Fibroblast of skin of scalp (primary cell): ENCODE measurements at places on chromosomes 3 and 15.

DNA sequence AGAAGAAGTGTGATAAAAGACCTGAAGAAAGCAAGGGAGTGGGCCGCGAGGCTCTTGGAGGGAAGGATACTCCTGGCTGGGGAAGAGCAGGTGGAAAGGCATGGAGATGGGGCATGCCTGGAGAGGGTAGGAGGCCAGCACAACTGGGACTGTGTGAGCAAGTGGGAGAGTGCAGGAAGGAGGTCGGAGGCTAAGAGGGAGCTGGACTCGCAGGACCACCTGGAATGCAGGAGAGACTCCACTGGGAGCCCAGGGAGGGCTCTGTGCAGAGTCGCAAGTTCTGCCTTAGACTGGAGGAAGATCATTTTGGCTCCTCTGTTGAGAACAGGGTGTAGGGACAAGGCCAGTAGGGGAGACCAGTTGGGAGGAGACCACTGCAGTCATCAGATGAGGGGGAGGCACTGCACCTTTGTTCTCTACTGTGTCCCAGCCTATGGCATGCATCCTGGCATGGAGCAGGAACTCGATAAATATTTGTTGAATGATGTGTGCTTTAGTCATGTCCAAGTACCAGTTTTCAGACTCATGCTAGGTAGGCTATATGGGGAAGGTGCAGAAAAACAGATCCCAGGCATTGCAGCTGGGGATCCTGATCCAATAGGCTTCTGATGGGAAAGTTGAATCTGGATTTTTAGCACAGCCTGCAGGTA is 13.7 kb downstream of the FAM107A start:
- DNase-seq = no peak

- DNase-seq = peak; percentile 26
Observed at GRCh38 chr3:58659051-58659675, 7.4 kb downstream of the FAM3D start.

- peak; percentile 80 for DNase-seq
Observed at GRCh38 chr3:129560269-129560787, 17.4 kb downstream of the H1-8 start.

DNA sequence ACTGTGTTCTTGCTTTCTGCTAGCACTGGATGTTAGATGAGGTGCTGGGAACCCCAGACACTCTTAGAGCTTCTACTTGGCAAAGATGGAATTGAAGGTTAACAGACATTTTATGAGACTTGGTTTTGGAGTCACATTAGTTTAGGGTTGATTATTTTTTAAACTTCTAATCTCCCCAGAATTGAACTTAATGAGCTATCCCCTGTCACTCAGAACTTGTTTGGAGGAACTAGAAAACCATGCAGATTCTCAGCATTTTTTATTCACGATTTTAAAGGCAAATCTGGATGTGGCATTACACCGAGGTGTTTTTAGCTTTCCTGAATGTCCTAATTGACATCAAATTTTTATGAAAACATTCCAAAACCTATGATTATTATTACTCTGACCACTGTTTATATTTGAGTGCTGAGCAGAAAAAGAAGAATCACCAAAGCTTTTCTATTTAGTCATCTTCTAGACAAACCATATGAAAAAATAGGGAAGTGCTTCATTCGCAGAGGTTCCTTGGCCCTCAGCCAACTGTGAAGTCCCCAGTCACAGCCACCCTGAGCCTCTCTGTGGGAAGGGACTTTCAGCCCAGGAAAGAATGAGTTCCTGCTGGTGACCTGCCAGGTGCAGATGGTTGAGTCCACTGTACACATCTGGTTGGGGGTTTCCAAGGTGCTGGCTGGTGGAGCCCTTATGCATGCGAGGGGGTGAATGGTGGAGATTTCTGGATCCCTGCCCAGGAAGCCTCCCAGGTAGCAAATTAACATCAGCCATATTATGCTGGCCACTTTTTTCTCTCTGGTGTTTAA is 196.0 kb upstream of the TOPAZ1 start:
- peak; percentile 44 for DNase-seq

GRCh38 chr3:122004991-122005565 is 17.0 kb downstream of the ILDR1 start:
- no peak for DNase-seq

GRCh38 chr3:56042326-56042951 is 425.8 kb downstream of the ERC2 start:
- peak; percentile 66 for DNase-seq

GRCh38 chr3:49397470-49397869 is 14.3 kb downstream of the RHOA start:
- DNase-seq = peak; percentile 32

DNA sequence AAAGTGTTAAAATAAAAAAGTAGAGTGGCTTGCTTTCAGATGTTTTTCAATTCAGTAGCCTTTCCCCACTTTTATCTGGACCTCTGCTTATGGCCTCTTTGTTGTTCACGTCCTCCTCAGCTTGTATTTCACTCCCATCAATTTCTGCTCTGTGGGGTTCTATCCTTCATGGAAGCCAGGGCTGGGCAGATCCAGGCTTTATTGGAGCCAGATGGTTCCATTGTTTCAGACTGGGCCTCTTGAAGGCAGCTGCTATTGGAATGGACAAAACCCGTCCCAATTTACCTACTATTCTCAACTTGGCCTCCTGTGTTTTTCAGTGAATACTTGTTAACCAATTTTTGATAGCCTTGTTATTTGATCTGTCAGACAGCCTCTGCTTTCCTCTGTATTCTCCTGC is 10.9 kb upstream of the AADACL2 start:
- no peak for DNase-seq

- peak; percentile 42 for DNase-seq
Observed at GRCh38 chr3:38084334-38085310, 45.6 kb downstream of the DLEC1 start.

- DNase-seq = no peak
Observed at GRCh38 chr3:128178782-128179483, 25.7 kb downstream of the EEFSEC start.

DNA sequence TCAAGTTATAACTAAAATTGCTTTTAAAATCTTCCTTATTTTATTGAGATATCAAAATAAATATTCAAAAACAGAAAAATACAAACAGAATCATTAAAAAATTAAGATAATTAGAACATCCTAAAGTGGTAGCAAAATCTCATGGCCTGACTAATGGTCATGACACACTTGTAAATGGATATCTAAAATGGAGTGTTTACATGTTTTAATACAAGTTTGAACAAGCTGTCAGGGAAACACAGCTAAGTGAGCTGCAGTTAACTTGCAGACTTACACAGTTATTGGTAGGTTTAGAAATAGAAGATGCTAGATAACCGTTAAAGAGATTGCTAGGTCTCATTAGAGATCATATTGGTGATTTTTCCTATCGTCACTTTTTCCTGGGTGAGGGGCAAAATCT is 242.3 kb downstream of the LPP start:
- no peak for DNase-seq

DNA sequence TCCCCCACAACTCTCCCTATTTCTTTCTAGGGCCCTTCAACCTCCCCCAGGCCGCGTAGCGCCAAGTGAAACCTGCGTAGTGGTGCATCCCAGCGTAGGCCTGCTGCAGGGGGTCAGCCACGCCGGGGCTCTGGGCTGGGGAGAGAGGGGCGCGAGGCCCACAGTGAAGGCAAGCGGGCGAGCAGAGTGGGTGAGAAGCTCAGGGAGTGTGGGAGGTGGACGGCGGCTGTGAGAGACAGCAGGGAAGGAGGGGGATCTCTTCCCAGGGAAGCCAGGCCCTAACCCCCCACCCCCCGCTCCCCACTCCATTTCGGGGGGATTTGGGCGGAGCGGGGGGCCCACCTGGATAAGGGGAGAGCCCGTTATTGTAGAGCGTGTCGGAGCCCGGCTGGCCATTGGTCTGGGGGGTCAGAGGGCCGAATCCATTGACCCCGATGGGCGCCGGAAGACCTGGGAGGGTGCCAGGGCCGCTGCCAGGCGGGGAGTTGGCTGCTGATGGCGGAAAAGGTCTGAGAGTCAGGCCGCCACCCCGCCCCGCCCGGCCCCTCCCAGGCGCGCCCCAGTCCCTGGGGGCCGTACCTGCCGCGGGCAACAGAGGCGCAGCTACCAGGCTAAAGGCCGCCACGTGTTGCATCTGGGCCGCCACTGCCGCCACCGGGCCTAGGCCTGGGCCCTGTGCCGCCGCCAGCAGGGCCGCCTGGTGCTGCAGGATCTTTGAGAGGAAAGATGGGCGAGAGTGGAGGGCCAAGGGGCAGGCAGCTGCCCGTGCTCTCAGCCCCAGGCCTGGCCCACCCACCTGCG is 16.6 kb upstream of the PARP6 start:
- no peak for DNase-seq

DNA sequence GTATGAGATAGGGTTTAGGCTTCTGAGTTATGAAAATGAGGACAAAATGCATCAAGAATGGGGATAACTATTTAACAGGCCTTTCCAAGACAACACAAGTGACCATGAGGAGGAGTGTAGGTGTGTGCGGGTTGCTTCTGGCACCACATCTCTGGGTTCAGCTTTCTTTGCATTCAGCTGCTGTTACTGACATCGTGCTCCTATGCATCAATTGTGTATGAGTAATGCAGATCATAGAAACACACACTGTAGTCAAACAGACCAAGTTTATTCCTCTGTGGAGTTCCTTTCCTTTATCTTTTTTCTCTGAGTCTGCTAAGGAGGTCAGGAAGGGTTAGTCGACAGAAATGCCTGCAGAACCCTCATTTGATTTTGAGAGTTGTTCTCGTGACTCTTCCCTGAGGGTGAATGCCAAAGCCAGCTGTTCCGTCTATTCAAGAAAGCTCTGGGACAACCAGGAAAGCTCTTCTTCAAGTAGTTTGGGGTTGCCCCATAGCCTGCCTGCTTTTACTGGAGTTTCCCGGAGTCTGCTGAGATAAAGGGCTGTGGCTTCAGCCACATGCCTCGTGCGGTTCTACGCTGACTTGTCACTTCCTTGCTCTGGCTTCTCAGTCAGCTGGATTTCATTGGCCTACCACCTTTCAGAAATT is 136.7 kb upstream of the TLE3 start:
- peak; percentile 84 for DNase-seq

DNA sequence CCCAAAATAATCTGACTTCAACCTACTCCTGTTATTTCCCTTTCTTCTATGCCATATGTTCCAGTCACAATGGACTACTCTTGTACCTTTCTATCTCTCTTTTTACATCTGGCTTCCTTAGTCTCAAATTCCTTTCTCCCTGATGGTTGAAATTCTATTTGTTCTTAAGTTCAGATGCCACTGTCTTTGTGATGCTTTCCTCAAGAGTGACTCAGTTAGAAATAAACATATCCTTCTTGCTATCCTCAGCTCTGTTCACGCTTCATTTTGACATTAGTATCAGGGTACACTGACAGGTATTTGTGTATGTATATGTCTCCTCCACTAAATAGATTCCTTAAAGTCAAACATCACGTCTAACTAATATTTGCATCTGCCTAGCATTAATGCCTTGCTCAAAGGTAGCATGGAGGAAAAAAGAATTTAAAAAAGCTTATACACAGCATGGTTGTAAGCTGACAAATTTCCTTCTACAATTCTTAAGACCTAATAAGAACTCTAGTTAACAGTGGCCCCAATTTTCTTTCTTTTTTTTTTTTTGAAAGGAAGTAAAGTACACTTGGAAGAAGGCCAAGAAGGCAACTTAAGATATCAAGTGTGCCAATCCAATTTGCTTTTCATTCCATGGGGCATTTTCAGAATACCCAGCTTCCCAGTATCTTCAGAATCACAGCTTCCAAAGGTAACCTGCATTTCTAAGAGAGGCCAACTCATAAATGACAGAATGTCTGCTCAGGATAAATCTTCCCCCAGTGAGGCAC is 58.0 kb downstream of the CHAC1 start:
- DNase-seq = no peak

GRCh38 chr3:11363715-11364114 is 91.5 kb downstream of the ATG7 start:
- no peak for DNase-seq

DNA sequence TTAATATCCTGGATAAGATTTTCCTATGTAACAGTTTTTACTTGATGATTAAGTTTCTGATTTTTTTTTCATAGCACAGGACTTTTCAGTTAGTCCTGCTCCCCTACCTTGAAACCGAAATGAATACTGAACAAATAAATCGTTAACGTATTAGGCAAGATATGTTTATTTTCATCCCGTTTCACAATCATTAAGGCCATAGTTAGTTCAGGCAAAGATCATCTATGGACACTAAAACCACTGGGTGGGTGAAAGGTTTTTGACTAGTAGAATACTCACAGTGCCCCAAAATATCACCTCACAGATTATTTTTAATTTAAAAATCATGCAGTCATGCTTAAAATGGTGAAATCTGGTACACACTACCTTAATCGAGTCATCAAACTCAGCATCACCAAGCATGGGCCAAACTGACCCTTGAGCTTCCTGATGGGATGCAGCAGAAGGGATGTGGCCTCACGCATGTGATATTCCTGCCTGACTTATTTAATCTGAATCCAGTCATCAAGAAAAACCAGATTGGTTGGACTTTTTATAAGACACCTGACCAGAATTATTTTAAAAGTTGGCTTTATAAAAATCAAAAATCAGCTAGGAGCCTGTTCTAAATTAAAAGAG is 365.0 kb downstream of the LPP start:
- no peak for DNase-seq

GRCh38 chr3:85476891-85477495 is 518.2 kb downstream of the CADM2 start:
- peak; percentile 1 for DNase-seq

GRCh38 chr15:45587095-45587862 is at the start of gene BLOC1S6:
TSS of gene BLOC1S6 (plus strand) at chr15:45587379. CDS start at chr15:45587444, 65 bp downstream.
- peak; percentile 92 for DNase-seq

DNA sequence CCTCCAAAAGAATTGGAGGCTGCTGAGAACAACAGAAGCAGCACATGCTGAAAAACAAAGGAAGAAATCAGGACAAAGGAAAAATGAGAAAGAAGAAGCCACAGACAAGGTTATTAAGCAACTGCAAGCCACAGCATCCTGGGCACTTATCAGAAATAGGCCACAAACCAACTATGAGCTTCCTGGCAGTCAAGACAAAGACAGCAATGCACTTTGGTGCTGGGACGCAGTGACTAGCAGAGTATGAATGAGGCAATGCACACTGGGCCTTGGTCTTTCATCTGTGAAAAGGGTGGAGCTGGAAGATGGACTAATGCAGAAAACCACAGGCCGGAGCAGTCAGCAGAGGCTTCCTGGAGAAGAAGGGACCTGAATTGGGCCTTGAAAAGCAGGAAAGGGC is 56.0 kb upstream of the LINGO1 start:
- DNase-seq = no peak

GRCh38 chr15:71841563-71841962 is 31.2 kb downstream of the NR2E3 start:
- no peak for DNase-seq

DNA sequence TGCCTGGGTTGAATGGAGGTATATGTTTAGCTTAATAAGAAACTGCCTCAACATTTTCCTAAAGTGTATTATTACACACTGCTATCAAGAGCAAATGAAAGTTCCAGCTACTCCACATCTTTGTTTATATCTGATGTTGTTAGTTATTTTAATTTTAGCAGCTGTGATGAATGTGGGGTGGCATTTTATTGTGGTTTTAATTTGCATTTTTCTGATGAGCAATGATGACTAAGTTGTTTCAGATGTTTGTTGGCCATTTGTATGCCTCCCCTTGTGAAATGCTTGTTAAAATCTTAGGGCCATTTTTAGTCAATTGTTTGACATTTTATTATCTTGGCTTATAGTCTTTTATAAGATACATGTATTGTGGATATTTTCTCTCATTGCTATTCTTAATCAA is 260.4 kb upstream of the SLCO3A1 start:
- DNase-seq = peak; percentile 21

GRCh38 chr3:63949005-63949404 is 36.8 kb upstream of the SCAANT1 start:
- peak; percentile 91 for DNase-seq

- peak; percentile 51 for DNase-seq
Observed at GRCh38 chr15:41934843-41935242, 37.5 kb downstream of the EHD4 start.
